ENCODE measurements at places on chromosomes 3 and 15.

- no peak for DNase-seq
Measured at GRCh38 chr3:64488939-64489338, 198.9 kb downstream of the ADAMTS9 start.

DNA sequence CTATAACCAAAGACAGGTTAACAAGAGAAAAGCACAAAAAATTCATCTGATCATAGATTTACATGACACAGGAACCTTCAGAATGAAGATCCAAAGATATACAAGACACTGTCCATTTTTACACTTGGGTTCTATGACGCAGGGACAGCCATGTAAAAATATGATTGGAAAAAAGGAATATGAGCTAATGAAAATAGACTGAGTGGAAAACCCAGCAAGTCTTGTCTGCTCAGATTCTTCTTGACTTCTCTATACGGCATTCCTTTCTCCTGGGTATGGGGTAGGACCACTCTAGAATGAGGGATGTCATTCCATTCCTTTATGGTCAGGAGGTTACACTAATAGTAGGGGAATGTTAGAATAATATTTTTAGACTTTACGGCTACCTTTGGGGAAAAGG, 46.9 kb downstream of the WDR49 start:
- no peak for DNase-seq

DNA sequence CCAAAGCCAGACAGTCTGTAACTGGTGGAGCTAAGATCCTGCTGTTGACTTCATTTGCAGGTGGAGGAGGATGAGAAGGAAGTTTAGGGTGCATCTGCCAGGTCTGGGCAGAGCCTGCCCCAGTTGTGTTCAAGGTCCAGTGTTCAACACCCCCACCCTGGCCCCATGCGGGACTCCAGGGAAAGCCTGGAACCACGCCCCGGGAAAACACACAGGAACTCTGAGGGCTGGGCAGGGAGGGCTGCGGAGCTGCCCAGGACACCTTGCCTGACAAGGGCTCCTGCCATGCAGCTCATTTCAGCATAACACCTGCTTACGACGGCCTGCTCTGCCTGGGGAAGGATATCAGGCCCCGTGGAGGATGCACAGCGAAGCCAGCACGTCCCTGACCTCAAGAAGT, 286.3 kb downstream of the XXYLT1 start:
- no peak for DNase-seq

- DNase-seq = no peak
Measured at GRCh38 chr3:194257151-194257621, 93.9 kb downstream of the CPN2 start.

DNA sequence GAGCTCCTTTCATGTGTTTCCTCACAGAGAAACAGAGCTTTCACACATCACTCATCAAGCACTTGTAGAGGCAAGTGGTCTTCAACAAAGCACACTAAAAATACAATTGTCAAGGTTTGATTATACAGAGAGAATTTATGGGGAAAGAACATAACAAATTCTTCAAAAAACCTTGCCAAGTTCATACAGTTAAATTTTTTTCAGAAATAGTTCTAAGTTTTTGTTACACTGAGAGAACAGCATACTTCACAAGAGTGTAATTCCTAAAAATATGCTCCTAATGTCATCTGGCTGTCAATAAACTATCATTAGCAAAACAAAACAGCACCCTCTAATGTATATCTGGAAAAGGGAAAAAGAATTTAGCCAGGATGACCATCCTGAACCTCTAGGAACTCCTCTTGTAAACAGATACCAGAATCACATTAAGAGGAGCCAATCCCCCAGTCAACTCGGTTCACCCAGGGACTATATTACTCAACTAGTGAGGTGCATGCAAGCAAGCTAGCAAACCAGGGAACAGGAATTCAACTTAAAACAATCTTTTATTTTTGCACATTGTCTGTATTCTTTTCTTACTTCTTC, 63.3 kb downstream of the RAD18 start:
- no peak for DNase-seq

GRCh38 chr15:85831415-85832113, 36.8 kb upstream of the KLHL25 start:
- peak; percentile 14 for DNase-seq

- no peak for DNase-seq
Measured at GRCh38 chr15:73607405-73607804, 25.8 kb downstream of the NPTN start.

GRCh38 chr15:71250936-71251583, 135.8 kb downstream of the THSD4 start:
- DNase-seq = no peak

GRCh38 chr3:38040401-38040800, 1.4 kb downstream of the DLEC1 start:
- no peak for DNase-seq

DNA sequence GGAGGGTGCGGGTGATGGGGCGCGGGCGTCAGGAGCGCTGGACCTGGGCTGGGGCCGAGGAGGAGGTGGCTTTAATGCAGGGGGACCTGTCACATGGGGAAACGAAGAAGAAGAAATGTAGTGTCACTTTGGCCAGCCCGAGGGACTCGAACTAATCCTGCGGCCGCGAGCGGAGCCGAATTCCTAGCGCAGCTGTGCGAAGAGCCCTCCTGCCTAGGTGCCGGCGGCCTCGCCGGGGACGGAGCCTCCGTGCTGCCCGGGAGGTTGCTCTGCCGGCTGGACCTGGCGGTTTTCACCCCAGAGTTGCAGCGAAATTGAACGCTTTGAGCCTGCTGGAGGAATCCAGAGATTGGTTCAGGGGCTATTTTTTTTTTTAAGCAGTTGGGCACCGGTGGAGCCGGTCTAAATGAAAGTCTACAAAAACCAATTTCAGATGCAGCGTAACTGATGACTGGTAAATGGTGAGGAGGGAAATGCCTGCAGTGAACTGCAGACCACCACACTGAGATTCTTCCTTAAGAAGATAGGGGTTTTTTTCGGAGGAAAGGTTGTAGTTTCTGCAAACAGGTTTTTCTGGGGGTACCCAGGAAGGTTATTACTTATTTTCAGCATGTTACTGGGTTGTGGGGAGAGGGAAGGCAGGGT, 662 bp downstream of the TMEM108 start:
- peak; percentile 11 for DNase-seq

DNA sequence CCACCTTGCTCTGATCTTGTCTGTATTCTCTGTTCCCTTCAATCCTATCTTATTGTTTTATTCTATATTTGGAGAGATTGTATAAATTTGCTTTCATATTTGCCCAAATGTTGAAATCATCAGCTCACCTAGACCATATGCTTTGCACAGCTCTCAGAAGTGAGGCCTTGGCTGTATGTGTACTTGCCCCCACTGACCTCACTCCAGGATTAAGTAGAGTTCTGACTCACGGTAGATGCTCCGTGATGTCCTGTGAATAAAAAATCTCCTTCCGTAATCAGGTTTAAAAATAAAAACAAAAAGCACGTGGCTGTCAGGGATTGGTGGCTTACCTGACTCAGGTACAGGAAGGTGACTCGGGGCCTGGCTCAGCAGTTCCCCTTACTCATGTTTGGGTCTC, 162.2 kb downstream of the RYR3 start:
- no peak for DNase-seq
